Karpas-422 (cell line): ENCODE measurements at places on chromosomes 3 and 15.
A peak's percentile ranks its signal among the peaks of the same experiment; 100 is the strongest.

- DNase-seq: no peak
Measured at GRCh38 chr15:91209726-91210125, 109.7 kb downstream of the SV2B start.

- DNase-seq: no peak
Measured at GRCh38 chr3:64344721-64345207, 119.5 kb upstream of the PRICKLE2 start.

- DNase-seq: peak; percentile 93
Measured at GRCh38 chr3:179015551-179016020, 56.0 kb downstream of the ZMAT3 start.

- DNase-seq: no peak
Measured at GRCh38 chr15:85402195-85402881, 21.9 kb downstream of the AKAP13 start.

DNA sequence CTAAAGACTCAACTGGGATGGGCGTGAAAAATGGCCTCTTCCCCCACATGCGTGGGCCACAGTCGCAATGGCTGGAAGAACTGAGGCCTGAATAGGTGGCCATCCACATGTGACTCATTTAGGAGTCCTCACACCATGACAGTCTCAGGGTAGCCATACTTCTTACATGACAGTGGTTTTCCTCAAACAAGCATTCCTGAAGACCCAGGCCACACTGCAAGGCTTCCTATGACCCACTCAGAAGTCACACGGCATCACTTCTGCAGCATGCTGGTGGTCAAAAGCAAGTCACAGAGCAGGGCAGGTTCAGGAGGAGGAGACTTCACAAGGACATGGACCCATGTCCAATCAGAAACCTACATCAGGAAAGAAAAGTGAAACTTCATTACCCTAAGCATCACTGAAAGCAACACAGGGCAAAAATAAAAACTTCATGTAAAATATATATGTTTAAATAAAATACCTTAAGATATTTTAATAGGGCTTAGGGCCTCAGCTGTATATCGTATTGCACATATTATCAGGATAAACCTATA is 257.1 kb downstream of the OPA1 start:
- no peak for DNase-seq

GRCh38 chr15:35243758-35244157 is 158.7 kb upstream of the NANOGP8 start:
- no peak for DNase-seq

DNA sequence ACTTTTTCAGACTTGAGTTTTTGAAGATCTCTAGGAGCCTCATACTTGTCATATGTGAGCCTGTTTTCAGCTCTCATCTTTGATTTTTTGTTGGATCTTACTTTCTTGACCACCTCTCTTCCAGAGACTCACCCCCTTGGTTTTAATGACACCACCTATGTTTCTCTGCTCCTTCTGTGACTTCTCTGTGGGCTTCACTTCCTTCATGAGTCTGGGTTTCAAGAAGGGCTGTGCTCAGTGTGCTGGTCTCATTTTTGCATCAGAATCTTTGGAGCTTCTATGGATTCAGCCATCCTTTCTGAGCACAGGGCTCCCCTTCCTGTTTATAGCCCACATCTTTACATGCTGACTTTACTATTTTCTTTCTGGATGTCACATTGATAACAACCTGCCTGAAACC is 17.7 kb downstream of the PPM1L start:
- DNase-seq: no peak

DNA sequence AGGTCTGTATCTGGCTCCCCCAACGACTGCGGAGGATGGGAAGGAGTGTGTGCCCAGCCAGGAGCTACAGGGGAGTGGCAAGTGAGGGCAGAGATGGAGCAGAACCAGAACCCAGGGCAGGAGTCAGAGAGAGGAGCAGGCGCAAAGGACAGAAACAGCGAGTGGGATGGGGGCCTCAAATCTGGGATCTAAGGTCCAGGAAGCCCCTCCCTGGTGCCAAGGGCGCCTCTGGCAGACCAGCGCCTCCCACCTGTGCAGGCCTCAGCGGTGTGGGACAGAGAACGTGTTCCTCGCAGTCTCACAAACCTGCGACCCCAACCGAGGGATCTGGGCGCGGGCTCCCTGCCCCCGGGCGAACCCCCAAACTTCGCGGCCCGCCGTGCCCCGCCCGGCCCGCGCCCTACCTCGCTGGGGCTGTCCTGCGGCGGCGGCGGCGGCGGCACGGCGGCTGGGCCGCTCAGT is 301 bp downstream of the PCBP4 start:
- DNase-seq: no peak

GRCh38 chr3:188947401-188948280 is 224.1 kb upstream of the TPRG1 start:
- DNase-seq: no peak

DNA sequence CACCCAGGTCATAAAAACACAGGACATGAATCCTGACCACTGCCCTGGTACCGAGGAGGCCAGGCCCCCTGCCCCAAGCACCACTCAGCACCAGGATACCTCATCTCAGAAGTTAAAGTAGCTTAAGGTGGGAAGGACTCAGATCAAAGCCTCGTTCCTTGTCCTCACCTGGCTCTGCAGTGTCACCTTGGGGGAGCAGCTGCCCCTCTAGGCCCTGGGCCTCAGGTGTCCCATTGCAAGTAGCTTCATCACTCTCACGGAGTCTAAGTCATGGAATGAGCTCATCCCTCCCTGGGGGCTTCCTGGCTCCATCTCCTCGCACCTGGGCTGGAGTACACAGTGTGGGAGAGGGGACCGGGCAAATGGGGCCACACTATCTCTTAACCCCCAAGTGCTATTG is 148.0 kb downstream of the TPRA1 start:
- DNase-seq: no peak
